ENCODE measurements at places on chromosomes 2 and 18.

DNA sequence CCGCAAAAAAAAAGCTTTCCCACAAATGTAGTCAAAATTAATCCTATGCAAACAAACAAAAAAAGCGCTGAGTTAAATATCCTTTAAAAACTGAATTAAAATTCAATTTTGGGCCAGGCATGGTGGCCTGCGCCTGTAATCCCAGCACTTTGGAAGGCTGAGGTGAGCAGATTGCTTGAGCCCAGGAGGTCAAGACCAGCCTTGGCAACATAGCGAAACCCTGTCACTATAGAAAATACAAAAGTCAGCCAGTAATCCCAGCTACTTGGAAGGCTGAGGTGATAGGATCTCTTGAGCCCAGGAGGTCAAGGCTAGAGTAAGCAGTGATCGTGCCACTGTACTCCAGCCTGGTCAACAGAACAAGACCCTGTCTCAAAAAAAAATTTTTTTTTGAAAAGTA is 8.8 kb upstream of the MARCHF7 start:
- no peak for DNase-seq

- DNase-seq: no peak
Measured at GRCh38 chr18:48663096-48663930, 124.5 kb downstream of the CTIF start.

GRCh38 chr2:65724752-65725151 is 292.4 kb upstream of the SPRED2 start:
- no peak for DNase-seq

GRCh38 chr2:121504316-121504715 is 26.4 kb upstream of the RNU4ATAC start:
- DNase-seq: no peak

DNA sequence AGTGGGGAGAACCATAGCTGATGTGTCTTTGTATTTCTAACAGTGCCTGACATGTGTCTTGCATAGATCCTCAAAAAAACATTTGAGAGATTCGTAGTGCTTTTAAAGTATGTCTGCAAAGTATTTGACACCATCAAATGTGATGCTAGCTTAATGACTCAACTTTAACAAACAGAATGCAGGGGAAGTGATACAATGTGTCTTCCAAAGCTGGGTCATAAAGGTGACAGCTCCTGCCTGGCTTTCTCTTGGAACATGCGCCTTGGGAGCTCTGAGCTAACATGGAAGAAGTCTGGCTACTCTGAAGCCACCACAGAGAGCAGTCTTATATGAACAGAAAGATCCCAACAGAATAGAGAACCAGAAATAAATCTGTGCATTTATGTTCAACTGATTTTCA is 78.2 kb downstream of the C1D start:
- DNase-seq: no peak

- no peak for DNase-seq
Measured at GRCh38 chr2:181348107-181348837, 108.9 kb upstream of the ITGA4 start.

GRCh38 chr18:11095211-11095610 is 54.2 kb downstream of the PIEZO2 start:
- no peak for DNase-seq

All from CD4-positive, alpha-beta T cell treated with Interleukin-6 at 100 ng/mL for 8 hours (primary cell).